ENCODE measurements at places on chromosomes 16 and 17.

GRCh38 chr16:49602201-49602975 is 228.8 kb downstream of the C16orf78 start:
- no peak for DNase-seq

GRCh38 chr17:74711058-74711824 is 1.5 kb downstream of the CD300LF start:
- DNase-seq: no peak

DNA sequence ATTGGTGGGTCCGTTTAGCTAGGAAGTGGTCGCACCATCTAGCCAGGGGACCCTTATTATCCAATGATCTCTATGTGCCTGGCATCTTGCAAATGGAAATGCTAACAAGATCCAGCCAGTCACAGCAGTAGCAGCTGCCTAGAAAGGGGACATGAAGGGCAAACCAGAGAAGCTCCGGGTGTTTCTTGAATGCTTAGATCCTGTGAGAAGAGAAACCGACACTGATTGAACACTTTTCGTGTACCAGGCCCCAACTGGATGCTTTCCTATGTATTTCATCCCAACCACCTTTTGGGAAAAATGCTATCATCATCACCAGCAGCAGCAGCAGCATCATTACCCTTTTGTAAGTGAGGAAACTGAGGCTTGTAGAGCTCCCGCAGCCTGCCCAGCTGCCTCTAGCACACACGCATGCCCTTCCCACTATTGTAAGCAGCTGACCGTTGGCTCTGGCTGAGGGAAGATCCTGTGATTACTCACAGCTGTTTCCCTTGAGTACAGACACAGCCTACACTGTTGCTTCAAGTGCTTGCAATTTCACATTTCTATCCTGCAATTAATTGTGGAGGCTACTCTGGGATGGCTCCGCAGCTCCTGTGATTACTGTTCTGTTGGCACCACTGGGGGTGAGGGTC is 180.7 kb upstream of the CACNG5 start:
- DNase-seq: no peak

DNA sequence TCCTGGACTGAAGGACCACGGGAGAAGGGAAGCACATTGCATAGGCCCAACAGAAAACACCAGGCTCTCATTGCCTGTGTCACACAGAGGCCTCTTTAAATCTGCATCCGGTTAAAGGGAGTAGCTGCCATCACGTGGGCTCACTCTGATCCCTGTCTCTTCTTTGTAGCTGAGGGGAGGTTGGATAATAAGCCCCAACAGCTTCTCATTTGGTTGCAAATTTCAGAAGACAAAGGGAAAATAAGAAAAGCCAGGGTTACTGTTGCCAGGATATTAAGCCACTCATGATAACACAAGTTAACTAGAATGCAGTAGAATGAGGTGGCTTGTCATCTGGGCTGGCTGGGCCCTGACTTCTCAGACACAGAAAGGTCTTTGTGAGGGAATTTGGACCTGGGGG is 325.1 kb upstream of the ERCC4 start:
- DNase-seq: no peak

- DNase-seq: no peak
Measured at GRCh38 chr16:17252701-17253100, 218.1 kb downstream of the XYLT1 start.

DNA sequence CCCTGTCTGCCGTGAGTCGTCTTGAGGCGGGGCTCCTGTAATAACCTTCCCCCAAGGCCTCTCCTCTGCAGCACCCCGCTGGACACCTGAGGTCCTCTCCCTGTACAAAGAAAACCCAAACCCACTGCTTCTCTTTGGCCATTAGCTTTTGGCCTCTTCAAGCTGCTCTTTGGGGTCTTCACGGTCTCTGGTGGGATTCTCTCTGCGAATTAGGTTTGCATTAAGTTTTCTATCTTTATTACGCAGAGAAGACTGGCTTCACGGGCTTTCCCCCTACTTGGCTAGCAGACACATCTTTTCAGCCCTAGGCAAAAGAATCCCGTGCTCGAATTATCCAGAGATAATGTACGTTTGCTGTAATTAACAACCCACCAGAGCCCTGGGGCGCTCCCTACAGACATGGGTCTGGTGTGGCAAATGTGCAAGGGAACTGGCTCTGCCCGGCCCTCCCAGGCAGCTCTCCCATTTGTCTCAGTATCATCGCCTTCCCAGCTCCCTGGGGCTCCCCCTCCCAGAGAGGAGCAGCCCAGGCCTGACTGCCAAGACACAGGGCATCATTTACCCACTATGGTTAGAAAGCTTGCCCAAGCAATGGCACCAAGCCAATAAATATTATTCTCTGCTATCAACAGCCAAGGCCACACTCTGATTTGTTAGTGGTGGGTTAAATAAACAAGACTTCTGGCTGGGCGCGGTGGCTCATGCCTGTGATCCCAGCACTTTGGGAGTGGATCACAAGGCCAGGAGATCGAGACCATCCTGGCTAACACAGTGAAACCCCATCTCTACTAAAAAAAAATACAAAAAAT is 24.7 kb upstream of the KLHDC4 start:
- DNase-seq: no peak

GRCh38 chr16:75025761-75026160 is 26.9 kb downstream of the ZNRF1 start:
- DNase-seq: no peak

DNA sequence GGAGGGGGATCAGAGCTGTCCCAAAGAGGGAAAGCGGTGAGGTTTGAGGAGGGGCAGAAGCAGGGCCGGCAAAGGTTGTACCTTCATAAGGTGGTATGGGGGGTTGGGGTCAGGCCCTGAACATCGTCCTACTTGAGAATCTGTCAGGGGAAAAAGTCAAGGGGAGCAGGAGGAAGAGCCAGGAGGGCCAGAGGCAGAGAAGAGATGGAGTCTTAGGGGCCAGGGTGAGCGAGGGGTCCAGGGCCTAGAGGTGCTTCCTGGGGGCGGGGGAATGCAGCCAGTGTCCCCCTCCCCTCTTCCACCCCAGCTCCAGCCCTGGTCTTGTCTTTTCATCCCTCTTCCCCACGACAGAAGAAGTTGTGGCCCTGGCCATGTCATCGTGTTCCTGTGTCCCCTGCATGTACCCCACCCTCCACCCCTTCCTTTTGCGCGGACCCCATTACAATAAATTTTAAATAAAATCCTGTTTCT is 1.3 kb upstream of the PRRT2 start:
- DNase-seq: no peak

DNA sequence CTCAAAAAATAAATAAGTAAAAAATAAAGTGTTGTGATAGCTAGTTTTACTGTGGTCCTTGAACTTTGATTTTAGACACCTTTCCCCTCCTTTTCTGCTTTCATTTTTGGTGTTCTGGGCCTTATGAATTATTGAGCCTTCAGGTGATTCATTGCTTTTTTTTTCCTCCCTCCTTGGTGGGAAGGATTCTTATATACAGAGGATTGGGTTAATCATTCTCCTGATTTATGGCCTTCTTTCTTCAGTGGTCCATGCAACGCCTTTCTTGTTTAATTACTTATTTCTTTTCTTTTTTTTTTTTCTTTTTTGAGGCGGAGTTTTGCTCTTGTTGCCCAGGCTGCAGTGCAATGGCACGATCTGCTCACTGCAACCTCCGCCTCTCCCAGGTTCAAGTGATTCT is 8.0 kb upstream of the MYL4 start:
- DNase-seq: no peak

- no peak for DNase-seq
Measured at GRCh38 chr16:57804111-57804837, 2.0 kb upstream of the KIFC3 start.

DNA sequence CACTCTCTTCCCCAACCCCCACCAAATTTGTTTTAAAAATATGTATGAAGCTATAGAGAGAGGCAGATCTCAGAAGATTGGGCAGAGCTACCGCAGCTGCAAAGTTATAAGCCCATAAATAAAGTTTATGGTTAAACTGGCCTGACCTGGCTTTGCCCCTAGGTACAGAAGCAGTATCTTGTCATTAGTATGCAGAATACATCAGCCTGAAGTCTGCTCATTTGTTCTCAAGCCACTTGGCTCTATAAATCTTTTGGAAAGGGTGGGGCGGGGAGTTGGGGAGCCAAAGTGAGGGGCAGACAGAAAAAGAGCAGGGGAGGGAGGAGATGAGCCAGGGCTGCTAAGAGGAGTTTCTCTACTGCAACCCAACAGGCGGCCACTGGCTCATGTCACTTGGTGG is 113.2 kb downstream of the SOX9 start:
- no peak for DNase-seq

DNA sequence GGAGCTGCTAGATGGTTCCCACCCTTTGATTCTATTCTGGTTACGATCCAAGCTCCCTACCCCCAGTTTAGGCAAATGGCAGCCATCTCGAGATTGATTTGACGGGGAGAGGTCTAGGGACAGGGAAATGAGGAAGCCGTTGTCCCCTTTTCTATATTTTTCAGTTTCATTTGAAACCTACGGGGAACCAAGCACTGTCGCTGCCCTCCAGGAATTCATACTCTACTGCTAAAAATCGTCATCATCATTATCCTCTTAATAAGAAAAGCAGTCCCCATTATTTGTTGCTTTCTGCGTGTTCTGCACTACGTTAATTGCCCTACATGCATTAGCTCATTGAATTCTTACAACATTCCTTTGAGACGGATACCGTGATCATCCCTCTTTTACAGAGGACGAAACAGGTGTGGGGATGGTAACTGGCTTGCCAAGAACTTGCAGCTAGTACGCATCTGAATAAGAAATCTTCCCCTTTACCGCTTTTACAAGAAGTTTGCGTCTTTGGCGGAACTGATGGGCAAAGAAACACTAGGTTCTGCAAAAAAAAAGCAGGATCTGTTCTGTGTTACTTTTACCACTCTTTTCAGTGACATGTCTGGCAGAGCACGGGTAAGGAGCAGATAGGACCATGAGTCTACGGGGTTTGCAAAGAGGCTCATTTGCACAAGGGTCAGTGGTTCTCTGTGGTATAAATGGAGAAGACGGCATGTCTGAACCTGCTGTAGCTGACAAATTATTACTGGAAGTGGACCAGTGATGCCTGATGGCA is 1.1 kb downstream of the CCP110 start:
- no peak for DNase-seq

- DNase-seq: no peak
Measured at GRCh38 chr17:57415751-57416207, 159.5 kb downstream of the MSI2 start.

DNA sequence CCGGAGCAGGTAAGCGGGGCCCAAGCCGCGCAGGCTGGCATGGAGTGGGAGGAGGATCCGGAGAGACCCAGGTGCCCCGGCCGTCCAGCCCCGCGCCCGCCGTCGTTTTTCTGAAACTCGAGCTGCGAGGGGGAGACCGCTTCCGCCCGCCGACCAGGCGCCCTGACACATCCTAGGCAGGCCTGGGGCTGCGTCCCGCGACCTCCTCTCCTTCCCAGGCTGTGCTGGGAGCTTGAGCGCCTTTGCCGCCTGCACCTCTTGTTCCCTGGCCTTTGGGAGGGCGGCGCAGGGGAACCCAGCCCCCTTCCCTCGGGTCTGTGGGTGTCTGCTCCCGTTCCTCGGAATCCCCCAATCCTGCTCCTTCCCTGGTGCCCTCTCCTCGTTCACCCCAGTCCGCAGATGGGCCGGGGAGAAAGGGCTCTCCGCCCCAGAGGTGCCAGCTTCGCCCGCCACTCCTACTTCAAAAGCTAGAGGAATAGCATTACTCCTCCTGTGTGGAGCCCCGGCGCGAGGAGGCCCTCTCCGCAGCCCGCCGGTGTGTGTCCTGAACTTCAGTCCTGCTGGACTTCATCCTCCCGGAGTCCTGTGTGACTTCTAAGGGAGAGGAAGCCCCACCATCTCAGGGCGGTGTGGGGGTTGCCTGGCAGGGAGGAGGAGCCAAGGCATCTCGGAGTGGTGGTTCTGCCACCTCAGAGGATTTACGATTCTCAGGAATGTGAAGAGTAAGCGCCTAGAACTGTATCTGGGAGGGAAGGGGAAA is 1.0 kb downstream of the NHERF1 start:
- no peak for DNase-seq

DNA sequence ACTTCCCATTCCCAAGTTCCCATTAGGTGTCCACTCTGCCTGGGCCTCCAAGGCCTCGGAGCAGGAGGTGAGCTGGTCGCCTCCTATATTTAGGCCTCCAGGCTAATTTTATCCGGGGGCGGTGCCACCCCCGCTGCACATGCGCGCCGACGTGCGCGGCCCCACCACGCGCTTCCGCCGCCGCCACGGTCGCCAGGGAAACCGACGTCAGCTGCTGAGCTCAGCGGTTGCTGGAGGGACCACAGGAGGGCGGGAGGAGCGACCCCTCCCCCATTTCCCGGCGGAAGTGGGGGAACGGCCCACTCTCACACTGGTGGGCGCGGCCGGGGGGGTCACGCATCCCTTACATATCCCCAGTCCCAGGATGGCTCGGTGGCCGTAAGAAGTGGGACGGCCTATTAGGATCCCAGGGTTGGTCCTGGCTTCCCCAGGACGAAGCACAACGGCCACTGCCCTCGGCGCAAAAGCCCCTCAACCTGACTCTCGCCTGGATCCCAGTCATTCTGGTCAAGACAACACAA is 1.0 kb downstream of the PER1 start:
- DNase-seq: no peak

DNA sequence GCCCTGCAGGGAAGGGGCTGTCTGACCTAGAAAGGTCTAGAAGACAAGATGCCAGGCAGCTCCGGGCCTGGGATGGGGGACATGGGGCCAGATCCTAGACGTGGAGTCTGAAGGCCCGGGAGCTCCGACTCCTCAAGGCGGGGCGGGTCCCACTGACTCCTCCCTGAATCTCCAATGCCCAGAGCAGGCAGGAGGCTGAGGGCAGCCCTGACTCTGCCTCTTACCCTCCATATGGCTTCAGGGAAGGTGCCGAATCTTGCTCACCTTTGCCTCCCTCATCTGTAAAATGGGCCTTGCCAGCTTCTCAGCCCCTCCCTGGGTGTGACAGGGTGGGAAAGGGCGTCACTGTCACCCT is 14.8 kb downstream of the VASN start:
- DNase-seq: no peak

DNA sequence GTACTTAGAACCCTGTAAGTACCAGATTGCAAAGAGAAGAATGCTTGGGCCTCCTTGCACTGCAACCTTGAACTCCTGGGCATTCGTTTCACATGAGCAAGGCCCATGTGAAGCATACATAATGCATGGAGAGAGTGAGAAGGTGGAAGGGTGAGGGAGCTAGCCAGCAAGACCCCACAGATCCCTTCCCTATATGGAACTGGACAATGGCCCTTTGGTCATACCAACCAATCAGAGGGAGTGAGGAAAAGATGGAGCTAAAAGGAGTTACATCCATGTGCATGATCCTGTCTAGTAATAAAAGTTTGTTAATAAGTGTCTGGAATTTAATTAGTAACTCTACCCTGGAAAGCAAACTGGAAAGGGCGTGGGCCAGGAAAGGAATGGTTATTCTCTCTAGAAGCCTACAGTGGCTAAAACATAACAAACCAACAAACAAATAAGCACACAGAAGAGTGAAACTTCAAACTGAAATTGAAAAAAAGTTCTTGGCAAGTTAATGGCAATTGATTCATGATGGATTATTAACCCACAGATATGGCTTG is 29.6 kb downstream of the DNAH3 start:
- no peak for DNase-seq

DNA sequence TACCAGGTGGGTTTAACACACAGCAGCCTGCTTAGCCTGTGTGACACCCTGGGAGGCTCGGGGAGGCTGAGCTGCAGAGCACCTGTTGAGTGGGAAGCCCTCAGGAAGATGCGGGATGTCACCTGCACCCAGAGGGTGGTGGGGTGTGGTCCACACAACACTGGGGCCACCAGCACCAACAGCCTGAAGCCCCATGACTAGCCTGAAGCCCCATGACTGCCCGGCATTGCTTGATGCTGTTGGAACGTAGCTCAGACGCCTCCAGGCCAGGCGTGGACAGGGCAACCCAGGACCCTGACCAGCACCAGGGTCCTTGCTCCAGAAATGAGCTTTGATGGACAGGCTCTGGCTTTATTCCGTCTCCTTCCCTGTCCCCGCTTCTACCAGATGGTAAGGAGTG is 76.3 kb upstream of the ZNF469 start:
- no peak for DNase-seq
